ENCODE measurements at places on chromosomes 13 and 19.
A peak's percentile ranks its signal among the peaks of the same experiment; 100 is the strongest.

GRCh38 chr13:75414036-75414827 is 67.7 kb downstream of the TBC1D4 start:
- no peak for DNase-seq

DNA sequence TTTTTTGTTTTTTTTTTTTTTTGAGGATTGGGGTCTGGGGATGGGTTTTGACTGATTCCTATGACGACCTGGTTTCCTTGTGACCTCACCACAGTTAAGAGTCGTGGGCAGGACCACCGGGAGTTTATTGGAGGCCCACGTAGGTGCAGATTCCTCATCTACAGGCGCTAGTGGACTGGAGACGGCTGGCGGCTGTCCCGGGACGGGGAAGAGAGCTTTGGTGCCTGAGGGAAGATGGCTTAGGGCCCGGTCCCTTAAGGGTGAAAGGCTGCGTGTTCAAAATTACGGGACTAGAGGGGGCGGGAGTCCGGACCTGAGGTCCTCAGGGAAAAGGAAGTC is 682 bp upstream of the TEAD2 start:
- DNase-seq: peak; percentile 50

DNA sequence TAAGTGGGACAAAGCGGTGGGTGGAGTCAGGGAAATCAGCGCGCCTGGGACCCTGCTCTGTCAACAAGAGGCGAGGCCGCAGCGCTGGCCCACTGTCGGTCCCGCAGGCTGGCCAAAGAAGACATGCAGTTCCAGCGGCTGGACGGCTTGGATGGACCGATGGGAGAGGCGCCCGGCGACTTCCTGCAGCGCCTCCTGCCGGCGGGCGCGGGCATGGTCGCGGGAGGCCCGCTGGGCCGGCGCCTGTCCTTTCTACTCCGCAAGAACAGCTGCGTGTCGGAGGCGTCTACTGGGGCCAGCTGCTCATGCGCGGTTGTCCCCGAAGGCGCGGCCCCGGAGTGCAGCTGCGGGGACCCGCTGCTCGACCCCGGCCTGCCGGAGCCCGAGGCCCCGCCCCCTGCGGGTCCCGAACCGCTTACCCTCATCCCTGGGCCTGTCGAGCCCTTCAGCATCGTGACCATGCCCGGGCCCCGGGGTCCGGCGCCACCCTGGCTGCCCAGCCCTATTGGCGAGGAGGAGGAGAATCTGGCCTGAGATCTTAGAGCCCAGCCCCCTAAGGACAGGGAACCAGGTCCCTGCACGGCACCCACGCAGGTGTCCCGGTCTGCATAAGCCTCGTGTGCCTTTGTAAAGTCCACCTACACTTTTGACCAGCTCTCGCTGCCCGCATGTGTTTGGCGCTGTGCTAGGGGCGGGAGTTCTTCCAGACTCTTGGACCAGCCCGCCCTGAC is 6.1 kb downstream of the BEST2 start:
- peak; percentile 95 for DNase-seq

DNA sequence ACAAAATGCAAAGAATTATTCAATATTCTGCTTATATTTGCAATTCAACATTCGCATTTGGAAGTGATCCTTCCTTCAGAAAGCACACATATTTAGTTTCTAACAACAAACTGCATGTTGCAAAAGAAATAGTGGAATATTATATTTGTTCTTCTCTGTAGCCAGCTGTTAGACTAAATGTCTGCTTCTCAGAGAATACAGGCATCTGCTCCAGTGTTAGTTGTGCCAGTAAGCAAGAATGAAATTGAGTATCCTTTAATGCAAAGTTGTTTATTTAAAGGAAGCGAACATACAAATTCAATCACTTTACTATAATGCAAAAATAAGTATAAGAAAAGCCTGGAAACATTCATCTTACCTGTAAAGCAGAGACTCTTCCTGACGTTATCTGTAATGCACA is 663 bp downstream of the SLITRK6 start:
- no peak for DNase-seq

GRCh38 chr19:14168259-14168972 is 32.0 kb upstream of the ASF1B start:
- DNase-seq: no peak

DNA sequence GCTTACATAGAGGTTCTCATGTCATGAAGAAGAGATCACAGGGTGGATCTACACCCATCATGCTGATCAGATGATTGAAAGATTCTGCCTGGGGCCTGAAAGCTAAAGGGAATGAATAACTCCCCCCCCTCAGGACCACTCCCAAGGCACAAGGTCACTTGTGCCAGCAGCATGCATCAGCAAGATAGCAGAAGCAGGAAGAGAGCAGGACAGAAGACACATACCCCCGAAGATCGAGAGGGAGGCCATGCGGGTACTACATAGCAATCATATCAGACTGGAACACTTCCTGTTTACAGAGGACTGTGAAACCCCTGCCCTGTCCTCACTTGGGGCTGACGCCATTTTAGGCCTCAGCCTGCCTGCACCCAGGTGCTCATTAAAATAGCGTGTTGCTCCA is 143.2 kb upstream of the EDNRB start:
- DNase-seq: no peak

GRCh38 chr13:29922281-29922821 is 71.9 kb upstream of the UBL3 start:
- DNase-seq: no peak

DNA sequence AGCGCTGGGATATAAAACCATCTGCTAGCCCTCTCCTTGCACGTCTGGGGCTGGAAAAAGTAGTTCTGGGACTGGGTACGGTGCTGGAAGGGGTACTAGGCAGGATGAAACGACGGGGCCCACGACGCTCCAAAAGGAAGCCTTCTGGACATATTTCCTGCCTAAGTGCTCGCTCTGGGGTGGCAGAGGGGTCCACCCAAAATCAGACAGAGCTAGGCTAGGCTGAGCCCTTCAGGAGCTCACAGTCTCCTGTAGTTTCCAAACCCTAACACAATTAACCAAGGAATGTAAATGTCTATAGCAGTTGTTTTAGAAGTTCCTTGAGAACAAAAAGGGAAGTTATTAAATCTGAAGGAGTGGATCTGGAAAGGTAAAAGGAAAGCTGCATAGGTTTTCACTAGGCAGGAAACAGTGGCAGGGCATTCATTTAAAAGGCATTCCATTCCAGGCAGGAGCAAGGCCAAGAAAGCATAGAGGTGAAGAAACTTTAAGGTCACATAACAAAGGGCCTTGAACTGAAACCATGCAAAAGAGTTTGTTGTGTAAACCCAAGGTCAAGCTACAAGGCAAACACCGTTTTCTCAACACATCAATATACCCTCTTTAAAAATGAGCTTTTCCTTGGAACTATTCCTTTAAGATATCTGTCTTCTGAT is 634 bp upstream of the DIAPH3 start:
- no peak for DNase-seq

- DNase-seq: peak; percentile 99
Measured at GRCh38 chr19:10928563-10929401, at the start of the genes TIMM29 and YIPF2. TIMM29 (plus strand) TSS chr19:10928811; CDS start chr19:10928823, 12 bp downstream. YIPF2 (minus strand) TSS chr19:10928639; CDS start chr19:10928410, 229 bp downstream.

DNA sequence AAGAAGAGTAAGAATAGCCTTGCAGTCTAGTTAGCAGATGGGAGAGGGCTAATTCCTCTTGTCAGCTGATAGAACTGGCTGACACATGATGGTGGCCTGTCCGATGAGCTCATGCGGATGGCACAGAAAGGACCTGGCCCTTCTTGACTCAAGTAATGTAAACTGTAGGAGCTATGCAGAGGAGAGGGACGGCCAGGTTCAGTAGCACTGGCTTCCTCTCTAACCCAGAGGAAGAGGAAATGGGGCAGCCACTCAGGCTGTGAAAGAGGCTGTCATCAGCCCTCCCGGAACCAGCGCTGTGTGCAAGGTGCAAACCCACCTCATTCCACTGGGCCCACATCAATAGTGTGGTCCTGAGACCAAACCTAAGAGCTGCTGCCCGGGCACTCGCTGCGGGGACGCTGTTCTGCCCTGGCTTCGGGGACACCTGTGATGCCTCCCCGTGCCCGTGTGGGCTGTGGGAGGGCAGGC is 30.8 kb upstream of the USE1 start:
- DNase-seq: no peak

DNA sequence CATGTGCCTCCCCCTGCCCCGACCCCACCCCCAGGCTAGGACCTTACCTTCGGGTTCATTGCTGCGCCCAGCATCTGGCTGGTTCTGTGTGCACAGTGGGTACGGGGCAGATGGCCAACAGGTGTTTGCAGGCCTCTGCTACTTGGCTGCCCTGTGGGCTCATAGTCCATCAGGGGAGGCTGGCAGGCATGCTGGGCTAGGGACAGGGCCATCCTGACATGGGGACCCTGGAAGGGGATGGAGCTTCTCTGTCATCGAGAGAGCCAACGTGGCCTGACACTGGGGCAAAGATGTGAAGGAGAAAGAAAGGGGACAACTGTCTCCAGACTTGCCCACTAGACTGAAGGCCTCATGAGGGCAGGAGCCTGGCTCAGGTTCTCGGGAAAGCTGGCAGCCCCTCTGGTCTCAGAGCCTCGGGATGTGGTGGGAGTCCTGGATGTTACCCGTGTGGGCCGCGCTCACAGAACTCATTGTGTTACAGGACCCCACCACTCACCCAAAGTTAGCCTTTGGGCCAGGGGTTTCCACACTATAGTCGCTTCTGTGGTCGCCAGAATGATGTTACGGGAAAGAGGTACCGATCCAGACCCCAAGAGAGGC is 4.7 kb downstream of the ZNF536 start:
- no peak for DNase-seq

- DNase-seq: no peak
Measured at GRCh38 chr19:11227195-11227886, 12.1 kb upstream of the ANGPTL8 start.

- peak; percentile 61 for DNase-seq
Measured at GRCh38 chr13:49690133-49690994, 922 bp downstream of the EBPL start.

DNA sequence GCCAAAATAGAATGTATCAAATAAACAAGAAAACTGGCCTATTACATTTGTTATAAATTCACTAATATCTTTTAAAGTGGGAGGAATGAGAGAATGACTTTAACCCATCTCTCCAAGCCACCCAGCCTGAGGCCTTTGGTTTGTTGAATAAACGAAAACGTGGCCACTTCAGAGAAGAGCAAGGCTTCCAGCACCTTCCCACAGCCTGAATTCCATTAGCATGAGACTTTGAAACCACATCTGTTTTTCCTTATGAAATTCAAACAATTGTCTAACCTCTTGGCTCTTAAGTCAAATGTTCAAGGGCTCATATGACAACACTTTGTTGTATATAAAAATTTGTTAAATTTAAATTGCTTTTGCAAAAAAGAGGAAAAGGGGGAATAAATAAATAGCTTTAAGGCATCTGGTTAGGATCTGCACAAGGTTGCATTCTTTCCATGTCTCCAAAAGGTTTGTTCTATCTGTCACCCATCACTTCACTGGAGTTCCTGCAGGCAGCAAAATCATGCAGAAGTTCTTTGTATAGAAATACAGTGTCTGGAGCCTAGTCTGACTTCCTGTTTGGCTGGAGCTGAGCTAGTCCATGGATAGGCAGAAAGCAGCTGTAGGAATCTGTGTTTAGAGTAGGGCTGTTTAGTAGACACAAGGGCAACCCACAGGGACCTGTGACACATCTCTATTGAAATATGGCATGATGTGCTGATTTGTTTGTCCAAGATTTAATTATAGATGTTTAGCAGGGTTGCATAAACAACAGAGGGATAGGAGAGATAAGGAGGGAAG is 502.3 kb downstream of the KCTD12 start:
- DNase-seq: peak; percentile 62

DNA sequence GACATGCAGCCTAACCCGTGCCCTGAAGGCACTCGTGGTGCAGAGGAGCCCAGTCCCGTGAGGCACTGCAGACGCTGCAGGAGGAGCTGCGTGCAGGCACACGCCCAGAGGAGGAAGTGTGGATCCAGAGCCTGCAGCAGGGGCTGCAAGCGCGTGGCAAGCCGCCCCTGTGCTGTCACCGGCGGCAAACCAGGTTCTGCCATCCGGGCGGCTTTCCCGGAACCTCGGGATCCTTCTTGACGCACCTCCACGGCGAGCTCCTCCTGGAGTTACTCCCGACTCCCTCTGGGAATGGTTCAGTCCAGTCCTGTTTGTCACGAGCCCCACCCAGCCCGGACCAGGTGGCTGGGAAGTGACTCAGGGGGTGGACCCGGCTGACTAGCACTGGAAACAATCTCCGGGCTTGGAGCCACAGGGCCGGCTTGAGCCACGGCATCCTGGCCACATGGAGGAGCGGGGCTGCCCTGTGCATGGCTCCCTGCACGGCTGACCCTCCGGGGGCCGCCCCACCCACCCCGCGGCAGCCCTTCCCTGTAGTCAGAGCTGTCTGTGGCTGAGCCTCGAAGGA is 10.2 kb downstream of the DPP9 start:
- DNase-seq: peak; percentile 98

- no peak for DNase-seq
Measured at GRCh38 chr13:79477968-79478367, 3.0 kb upstream of the NDFIP2 start.

DNA sequence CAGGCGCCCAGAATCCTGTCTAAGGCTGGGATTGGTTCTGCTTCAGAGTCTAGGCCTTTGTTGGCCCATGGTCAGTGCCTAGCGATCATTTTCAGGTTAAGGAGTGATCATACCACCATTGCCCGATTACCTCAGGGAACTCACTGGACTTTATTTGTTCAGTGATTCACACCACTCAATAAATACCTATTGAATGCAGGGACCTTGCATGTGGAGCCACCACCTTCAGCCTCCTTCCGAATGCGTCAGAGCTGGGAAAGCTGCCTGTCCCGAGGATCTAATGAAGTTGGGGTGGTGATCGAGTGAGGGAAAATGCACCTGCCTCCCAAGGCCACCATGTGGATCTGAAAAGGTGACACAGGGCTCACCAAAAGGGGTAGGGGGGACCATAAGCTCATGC is 40.0 kb upstream of the POU2F2 start:
- DNase-seq: no peak

GRCh38 chr13:49421391-49421790 is 22.5 kb downstream of the CAB39L start:
- DNase-seq: no peak

- peak; percentile 88 for DNase-seq
Measured at GRCh38 chr19:343941-344624, 513 bp downstream of the MIER2 start.

DNA sequence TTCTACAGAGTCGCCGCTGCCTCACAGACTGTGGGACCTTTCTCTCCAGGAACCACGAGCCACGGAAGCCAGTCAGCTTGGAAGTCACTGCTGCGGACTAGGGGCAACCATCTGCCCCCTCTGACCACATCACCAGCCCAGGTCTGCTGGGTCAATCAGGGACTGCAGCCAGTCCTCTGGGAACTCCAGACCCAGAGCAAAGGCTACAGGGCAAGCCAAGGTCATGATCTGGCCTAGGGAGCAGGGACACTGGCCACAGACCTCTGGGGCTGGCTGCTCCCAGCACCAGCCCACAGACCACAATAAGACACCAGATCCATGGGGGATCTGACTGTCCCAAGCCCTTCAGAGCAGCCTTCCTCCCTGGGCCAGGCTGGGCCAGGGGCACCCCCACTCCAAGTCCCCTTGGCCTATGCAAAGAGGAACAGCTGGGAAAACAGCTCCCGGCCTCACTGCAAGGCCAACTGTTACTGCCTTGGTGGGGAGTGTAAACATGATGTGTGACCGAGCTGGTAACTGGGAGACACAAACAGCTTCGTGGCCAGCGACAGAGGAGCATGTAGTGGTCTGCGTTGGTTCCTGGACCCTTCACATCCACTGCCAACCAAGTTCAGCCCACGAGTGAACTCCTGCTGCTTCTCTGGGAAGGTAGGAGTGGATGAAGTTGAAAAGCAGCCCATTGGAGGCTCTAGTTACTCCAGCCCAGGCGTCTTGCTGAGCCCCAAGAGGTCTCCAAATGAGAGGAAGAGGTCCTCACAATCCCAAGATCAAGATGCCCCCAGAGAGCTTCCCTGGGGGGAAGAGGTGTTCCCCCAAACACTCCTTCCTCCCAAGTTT is 1.5 kb downstream of the AKT2 start:
- no peak for DNase-seq

- no peak for DNase-seq
Measured at GRCh38 chr19:32676895-32677359, 1.3 kb downstream of the RGS9BP start.
